ENCODE measurements at places on chromosomes 16 and 17.

DNA sequence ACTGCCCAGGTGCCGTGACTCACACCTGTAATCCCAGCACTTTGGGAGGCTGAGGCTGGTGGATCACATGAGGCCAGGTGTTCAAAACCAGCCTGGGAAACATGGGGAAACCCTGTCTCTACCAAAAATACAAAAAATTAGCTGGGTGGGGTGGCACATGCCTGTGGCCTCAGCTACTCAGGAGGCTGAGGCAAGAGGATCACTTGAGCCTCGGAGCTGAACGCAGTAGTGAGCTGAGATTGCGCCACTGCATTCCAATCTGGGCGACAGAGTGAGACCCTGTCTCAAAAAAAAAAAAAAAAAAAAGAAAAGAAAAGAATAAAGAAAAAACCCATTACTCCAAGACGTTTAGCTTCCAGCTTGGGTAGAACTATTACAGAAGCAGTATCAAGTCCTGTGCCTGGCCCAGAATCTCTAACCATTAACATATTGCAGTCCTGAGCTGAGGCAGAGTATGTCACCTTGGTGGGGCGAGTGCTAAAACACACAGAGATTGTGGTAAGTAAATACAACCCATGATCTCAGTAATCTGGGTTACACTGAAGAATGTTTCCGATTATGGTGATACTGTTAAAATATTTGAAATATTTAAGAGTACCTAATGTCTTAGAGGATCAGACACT, 23.2 kb upstream of the CFAP20 start:
- no peak for DNase-seq

GRCh38 chr16:50522324-50522723, 25.9 kb upstream of the NKD1 start:
- no peak for DNase-seq

DNA sequence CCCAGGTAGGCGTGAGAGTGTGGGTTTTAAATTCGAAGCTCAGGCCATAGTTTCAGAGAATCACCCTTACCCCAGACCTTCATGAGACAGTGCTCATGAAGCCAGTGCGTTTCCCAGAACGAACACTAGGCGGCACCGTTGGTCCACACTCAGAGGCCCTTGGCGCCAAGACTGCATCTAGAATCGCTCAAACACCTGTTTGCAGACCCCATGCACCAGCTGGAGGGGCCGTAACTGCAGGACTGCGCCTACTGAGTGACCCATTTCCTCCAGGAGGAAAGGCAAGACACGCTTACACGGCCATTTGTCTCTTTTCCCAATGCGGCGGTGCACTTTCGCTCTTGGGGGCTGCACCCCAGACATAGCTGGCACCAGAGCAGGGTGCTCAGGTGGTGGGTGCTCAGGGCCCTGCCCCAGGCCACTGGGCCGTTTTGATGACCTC, 34.0 kb downstream of the ADGRG5 start:
- DNase-seq: peak; percentile 76

DNA sequence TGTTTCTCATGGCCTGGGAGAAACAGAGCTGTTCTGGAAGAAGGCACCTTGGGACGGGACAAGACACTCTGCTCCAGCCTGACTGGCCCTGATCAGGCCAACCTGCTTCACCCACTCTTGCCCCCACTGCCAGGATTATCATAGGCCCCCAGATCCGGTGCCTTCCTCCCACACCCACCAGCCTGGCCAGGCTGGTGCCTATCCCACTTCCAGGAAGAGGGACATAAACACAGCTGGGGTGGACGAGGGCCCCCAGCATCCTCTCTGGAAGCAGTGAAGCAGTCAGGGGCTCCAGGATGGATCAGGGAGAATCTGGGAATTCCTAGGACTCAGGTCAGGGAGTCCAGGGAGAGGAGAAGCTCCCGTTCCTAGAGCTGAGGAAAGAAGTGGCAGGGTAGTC, 16.9 kb upstream of the ITGA3 start:
- no peak for DNase-seq

- DNase-seq: no peak
Observed at GRCh38 chr17:29331708-29332085, 37.7 kb upstream of the NUFIP2 start.

Data from central memory CD8-positive, alpha-beta T cell (primary cell).